ENCODE measurements at places on chromosomes 12 and 14.

- DNase-seq = peak; percentile 45
These were observed at the start of gene ITGA5 for GRCh38 chr12:54419088-54419887. ITGA5 (minus strand) TSS chr12:54419266; CDS start chr12:54419198, 68 bp downstream.

DNA sequence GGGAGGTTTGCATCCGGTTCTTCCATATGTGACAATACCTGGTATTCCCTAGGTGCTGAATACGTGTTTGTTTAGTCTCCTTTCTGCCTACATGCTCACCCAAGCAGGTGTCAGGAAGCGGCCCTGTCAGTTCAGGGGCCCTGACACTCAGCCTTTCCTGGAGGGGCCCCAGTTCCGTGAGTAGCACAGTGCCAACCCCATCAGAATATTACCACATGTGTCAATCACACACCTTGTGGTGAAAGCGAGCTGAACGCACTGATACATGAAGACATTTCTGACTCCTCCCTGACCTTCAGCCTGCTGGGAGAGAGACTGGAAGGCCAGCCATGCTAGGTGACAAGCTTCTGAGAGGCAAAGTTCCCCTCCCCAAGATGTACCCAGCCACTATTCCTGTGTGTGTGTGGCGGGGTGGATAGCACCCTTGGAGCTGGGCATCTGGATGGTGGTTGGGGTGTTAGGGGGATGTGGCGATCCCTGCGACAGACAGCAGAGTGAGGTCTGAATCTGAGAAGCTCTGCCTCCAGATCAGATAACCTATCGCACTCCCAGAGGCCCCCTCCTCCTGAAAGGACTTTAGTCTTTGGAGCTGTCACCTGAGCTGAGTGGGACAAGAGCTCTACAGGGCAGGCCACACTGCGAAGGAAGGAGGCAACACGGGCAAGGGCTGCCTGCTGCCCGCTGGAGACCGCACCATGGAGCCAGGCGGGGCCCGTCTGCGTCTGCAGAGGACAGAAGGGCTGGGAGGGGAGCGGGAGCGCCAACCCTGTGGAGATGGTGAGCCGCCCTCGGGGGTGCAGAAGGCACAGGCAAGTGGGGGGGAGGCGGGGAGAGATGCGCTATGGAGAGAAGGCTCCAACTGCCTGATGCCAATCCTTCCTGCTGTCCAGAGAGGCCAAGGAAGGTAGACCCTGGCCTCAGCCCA lies at the start of gene SOAT2:
Gene SOAT2 (plus strand): TSS at position 604 of the 925 bp plus-strand sequence. CDS start 92 bp downstream, at position 696.
- DNase-seq = peak; percentile 58

DNA sequence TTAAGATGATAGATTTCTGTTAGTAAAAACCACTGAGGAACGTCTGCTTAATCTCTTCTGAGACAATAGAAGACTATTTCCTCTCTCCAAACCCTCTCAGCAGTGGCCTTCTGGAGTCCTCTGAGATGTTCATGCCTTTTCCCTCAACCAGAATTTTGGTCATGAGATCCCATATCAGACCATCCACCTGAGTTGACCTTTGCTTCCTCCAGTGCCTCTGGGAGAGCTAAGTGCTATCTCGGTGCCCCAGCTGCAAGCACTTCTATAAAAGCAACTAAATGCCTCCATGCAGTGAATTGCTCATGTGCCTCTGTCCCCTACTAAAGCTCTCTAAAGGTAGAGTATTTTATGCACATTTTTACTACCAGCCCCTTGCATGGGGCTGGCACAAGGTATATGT lies 172.8 kb upstream of the BCL2L14 start:
- no peak for DNase-seq

DNA sequence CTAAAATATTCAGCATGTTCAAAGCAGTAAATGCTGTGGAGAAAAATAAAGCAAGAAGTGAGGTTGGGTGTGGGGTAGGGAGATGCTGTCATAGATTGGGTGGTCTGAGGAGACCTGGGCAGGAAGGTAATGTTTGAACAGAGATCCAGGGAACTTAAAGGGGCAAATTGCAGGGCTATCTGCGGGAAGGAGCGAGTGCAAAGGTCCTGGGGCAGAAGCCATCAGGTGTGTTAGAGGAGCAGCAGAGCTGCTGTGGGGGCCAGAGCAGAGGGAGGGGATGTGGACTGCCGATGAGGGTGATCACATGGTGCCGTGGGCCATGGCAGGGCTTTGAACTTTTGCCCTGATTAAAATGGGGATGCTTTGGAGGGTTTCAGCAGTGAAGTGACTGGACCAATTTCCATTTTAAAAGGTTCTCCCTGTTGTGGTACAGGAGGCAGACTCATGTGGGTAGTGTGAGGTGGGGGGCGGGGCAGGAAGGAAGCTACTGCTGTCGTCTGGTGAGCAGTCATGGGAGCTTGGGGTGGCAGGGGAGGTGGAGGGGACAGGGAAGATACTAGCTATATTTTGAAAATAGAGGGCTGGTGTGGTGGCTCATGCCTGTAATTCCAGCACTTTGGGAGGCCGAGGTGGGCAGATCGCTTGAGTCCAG lies 145.0 kb downstream of the AACS start:
- no peak for DNase-seq

GRCh38 chr12:124002021-124002644 lies 29.1 kb downstream of the ZNF664 start:
- no peak for DNase-seq

DNA sequence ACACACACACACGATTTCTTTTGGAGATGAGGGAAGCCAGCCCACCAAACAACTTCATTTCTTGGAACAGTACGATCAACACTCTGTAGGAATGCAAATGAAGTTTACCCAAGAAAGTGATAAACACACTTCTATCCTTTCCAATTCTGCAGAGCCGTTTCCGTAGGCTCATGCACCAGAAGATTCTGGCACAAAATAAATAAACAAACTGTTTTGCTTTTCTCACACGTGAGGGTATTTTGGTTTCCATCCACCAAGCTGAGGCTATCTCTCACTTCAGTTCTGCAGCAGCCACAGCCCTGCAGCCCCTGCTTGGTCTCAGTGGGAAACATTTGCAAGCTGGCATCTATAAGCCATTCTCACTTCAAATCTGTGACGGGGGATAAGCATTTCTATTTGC lies 15.3 kb upstream of the TSPAN11 start:
- no peak for DNase-seq

- no peak for DNase-seq
These were observed 264.7 kb downstream of the RAD51B start for GRCh38 chr14:68084256-68084655.

DNA sequence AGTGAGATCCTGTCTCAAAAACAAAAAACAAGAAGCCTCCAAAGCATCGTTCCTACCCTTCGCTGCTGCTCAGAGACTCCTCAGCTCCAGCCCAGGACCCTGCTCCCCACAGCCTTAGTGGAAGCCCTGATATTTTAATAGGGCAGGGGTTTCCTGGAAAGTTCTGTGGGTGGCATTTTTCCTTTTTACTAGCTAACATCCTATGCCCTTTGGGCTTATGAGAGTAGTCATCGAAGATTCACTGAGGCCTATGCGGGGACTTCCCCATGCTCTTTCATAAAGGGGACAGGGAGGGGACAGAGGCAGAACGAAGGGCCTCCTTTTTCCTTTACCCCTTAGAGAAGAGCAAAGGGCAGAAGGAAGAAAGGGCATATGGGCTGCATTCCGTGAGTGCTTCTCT lies 8.3 kb downstream of the LAG3 start:
- DNase-seq = no peak

DNA sequence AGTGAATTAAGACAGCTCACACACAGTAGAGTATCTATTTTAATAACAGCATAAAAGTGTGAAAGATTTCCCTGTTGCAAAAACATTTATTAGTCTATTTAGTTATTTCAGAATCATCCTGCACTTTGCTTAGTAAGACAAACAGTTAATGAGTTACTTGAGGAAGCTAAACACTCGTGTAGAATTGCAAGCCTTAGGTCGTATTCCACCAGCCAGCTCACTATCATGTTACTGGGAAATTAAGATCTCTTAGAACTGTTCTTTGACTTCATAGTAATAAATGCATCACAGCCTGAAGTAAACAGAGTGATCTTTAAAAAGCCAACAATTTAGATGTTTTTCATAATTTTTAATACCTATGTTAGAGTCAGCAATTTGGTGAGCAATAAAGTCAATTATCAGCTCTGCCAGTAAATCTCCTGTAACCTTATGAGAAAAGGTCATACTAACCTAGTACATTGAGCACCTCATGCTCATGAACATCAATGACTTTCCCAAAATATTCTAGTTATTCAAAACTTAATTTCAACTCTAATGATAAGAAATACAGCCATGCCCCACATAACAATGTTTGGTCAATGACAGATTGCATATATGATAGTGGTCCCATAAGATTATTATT lies 26.7 kb upstream of the ETNK1 start:
- DNase-seq = no peak

GRCh38 chr12:2395354-2395977 lies 342.7 kb downstream of the CACNA1C start:
- peak; percentile 19 for DNase-seq

DNA sequence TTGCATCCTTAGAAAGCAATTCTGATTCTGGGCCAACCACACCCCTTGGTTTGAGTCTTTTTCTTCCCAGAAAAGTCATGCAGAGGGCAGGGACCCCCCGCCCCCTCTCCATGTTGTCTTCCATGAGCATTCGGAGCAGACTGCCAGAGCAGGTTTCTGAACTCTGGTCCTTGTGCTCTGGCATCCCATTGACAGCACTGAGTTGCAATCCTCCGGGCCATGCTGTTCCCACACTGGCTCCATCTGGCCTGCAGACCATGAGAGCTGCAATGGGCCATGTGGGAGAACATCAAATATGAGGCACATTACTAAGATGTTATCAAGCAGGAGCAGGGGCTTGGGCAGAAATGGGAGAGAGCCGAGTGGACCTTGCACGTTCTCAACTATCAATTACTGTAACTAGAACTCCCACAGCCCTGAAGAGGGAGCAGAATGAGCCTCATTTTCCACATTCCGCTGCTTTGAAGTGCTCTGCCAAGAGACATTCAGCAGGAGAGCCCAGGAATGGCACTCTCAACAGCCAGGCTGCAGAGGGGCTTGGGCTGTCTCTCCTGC lies 157.4 kb downstream of the STXBP6 start:
- DNase-seq = no peak

DNA sequence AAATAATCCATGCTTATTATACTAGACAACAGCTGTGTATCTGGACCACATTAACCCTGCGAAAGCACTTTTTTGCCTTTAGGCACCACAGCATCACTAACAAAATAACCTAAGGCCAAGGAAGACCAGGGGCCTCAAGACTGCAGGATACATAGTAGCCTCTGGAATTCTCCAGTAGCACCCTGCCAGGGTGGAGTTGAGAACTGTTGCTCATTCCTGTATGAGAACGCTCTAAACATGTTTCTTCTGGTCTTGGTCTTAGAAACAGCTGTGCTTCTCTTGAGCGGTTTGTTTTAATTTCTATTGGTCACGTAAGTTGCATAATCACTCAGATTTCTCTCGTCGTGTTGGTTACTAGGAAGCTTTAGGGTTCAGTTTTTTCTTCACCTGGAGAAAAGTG lies 7.9 kb downstream of the B4GALNT3 start:
- no peak for DNase-seq

DNA sequence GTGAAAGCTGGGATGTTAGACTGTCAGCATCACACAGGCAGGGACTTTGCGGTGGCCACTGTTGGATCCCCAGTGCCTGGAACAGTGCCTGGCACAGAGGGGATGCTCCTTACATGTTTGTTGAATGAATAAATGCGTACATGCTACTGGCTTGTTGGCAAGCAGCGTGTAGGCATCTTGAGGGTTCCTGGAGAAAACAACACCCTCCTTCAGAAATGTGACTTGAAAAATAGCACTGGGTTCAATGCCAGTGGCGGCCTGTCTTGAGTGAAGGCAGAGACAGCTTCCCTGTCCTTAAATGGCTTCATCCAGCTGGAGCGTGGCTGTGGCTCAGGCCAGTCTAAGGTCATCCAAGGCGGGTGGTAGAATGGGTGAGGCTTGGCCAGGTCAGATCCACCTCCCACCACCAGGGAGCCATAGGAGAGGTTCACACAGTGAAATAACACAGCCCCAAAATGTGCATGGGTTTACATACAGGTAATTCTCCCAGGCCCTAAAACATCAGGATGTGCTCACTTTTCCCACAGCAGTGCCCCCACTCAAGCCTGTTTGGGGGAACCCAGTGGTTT lies 171.4 kb downstream of the PHETA1 start:
- DNase-seq = no peak

DNA sequence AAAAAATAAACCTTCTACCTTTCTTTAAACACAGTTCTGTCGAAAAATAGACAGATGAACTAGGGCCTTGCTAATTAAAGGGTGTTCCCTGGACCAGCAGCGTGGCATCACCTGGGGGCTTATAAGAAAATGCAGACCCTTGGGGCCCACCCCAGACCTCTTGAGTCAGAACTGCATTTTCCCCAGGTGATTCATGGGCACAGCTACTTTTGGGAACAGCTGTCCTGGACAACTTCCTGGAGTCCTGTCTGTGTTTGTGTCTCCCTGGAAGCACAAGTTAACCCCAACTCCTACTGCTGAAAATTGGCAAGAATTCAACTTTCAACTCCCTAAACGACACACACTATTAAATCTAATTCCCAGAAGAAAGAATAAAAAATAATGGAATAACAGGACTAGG lies 17.8 kb downstream of the FBLN5 start:
- DNase-seq = no peak

DNA sequence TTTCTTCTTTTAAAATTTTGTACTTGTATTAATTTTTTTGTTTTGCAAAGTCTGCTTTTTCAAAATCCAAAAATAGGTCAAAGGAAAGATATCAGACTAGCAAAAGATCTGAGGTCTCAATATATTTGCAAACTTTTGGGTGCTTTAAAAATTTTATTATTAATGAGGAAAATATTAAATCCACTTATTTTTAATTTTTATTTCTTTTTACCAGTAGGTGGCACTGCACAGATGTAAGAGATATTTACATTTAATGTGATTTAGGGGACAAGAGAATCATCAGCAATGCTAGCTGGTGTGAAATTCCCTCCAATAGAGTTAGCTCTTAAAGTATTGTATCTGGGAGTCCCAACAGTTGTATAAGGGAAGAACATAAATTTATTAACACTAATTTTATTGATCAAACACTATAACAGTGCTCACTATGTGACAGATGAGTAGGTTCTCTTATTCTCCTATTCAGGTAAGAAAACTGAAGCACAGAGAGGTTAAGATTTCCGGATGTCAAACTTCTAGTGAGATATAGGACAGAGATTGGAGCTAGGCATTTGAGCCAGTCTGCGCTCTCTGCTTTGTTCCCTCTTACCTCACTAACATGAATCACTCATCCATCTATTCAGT lies 30.5 kb downstream of the ALX1 start:
- no peak for DNase-seq

- DNase-seq = no peak
These were observed 507.1 kb downstream of the DIO2 start for GRCh38 chr14:79704041-79704807.

All from CD4-positive, alpha-beta T cell treated with Interleukin-21 for 1 hour (primary cell).